ENCODE measurements at places on chromosomes 7 and 10.

- DNase-seq: no peak
These were observed 94.3 kb downstream of the DLG5 start for GRCh38 chr10:77832238-77832637.

DNA sequence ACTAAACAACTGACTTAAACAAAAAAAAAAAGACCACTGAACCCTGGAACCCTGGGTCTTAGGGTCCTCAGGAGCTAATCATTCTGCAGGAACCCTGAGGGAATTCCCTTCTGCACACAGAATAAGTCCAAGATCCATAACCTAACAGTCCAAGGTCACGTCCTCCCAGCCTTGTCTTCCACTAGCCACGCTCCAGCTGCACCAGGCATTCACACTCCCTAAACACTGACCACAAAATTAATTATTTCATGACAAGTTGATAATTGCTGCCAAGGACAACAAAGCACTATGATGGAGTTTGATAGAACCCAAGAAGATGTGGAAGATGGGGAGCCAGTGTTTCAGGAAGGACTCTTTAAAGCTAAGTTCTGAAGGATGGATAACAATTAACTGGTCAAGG, 130.6 kb downstream of the SH3PXD2A start:
- no peak for DNase-seq

DNA sequence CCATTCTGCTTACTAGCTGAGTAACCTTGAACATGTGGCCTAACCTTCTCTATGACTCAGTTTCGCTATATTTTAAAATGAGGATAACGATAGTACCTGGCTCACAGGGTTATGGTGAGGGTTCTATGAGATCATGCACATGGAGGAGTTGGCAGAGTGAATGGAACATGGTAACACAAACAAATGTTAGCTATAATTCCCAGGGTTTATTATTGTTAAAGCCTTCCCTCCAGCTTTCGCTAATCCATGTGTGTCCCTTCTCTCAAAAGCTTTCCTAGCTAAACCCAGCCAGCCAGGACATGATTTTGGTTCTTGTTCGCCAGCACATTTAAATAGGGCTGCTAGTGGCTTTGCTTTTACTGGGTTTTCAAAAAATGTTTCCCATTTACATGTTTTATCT, 361.0 kb upstream of the NFE2L3 start:
- no peak for DNase-seq

GRCh38 chr7:102064361-102065025, 222.2 kb upstream of the SH2B2 start:
- no peak for DNase-seq

GRCh38 chr10:25028711-25029110, 12.3 kb downstream of the THNSL1 start:
- no peak for DNase-seq

DNA sequence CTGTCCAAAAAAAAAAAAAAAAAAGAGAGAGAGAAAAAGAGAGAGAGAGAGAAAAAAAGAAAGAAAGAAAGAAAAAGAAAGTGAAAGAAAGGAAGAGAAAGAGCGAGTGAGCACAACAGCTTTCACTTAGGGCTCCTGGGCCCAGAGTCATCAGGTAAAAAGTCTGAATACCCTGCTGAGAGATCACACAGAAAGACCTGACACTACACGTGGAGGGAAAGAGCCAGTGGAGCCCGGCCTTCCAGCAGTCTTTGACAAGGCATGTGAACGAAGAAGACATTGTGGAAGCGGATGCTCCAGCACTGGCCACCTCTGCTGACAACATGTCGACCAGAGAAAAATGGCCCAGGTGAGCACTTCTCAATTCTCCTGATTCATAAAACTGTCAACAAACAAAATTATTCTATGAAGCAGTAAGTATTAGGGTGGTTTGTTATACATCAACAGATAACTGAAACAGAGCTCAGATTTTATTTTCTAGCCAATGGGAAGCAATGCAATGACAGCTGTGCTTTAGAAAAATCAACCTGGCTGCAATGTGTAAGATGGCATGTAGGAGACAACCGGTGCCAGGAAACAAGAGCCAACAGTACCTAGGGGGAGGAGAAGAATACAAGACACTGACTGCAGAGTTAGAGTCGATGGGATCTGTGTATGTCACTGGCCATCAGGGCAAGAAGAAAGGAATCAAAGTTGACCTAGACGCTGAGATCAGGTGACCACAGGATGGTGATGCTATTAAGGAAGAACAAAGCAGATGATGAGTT, 4.4 kb downstream of the RNF216 start:
- DNase-seq: no peak

- DNase-seq: no peak
These were observed 12.3 kb downstream of the OGDH start for GRCh38 chr7:44618753-44619152.

DNA sequence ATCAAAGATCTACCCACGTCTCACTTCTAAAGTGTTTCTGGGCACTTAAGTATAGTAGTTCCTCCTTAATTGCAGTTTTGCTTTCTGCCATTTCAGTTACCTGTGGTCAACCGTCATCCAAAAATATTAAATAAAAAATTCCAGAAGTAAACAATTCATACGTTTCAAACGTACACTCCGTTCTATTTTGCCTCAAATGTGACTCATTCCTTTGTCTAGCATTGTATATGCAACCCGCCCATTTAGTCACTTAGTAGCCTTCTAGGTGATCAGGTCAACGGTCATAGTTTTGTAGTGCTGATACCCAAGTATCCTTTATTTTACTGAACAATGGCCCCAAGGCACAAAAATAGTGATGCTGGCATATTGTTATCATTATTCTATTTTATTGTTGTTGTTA, 33.8 kb downstream of the HGF start:
- no peak for DNase-seq

- no peak for DNase-seq
These were observed 4.5 kb downstream of the LYZL2 start for GRCh38 chr10:30625080-30625479.

DNA sequence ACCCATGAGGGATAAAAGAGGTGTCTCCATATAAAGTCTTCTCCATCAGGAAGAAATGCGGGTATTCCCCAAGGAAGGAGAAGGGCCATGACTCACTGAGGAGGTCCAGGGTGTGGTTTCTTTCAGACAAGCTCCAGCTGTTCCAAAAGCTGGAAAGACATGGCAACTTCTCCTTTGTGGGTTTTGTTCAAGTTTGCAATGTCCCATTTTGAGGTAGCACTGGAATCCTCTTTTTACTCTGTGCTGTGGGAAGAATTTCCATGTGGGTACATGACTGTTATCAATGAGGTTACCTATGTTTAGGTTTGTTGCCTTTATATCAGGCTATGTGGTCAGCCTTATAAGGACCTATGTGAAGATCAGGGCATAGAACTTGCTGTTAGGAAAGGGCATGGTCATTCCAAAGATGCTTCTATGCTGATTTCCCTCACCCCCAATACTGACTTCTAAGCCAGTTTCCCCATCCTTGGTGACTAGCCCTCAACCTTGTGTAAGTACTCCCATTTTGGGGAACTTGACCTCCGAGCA, 697.5 kb downstream of the INHBA start:
- no peak for DNase-seq

- DNase-seq: no peak
These were observed 19.7 kb upstream of the EXOC4 start for GRCh38 chr7:133233142-133233541.

GRCh38 chr10:26628395-26628794, 69.1 kb upstream of the PDSS1 start:
- no peak for DNase-seq

GRCh38 chr7:1848013-1848640, 178.1 kb downstream of the ELFN1 start:
- no peak for DNase-seq
